ENCODE measurements at places on chromosomes 6 and 20.

GRCh38 chr20:33004141-33004751 lies at the start of gene SUN5:
TSS of gene SUN5 (minus strand) at chr20:33004433. CDS start at chr20:33004340, 93 bp downstream.
- DNase-seq = no peak

GRCh38 chr6:15290962-15291704 lies 45.3 kb downstream of the JARID2 start:
- DNase-seq = no peak

DNA sequence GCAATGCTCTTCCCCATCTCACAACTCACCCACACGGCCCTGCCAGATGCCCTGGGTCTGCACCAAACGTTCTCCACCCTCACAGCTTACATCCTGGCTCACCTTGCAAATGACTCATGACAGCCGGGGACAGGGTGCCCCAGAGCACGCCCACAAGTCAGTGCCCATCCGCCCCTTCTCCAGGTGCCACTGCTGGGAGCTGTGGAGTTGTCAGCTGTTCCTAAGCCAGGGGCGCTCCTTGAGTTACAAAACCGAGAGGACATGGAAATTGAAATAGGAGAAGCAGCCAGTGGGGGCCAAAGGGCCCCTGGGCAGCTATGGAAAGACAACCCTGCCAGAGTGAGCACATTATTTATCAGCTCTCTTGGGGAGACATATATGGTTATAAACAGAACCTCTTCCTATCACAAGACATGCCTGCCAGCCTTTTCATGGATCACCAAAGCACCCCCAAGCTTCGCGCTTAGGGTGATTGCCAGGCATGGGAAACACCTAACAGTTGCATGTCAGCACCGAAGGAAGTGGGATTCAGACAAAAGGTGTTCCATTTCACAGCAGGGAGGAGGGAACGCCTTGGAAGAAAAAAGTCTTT lies 236.8 kb downstream of the LY86 start:
- no peak for DNase-seq

- no peak for DNase-seq
Measured at GRCh38 chr6:163702736-163703135, 288.2 kb downstream of the QKI start.

DNA sequence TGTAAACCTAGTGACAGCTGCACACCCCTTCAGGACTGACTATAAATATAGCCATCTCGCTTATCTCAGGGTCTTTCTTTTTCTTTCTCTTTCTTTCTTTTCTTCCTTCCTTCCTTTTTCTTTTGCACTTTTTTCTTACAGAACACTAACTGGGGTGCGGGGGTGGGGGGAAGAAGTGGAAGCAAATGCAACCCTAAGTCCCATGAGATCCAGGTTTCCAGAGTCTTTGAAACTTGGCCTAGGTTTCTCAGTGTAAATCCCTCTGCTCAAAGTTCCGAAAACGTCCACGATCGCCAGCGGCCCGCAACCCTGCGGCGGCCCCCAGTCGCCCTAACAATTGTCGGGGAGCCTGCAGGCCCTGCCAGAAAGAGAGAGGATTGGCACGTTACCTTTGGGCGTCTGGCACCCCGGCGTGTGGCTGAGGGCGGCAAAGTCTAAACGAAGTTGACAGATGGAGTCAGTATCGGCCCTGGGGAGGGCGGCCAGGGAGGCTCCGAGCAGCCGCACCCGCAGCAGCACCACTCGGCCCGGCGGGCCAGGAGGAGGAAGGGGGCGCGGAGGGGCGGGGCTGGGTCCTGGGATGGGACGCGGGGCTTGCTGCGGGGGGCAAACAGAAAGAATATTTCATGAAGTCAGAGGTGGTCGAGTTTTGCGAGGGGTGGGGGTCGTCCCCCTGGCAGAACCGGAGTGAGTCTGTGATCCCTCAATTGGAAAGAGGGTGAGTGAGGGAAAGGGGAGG lies 577 bp upstream of the FOXF2 start:
- DNase-seq = no peak

DNA sequence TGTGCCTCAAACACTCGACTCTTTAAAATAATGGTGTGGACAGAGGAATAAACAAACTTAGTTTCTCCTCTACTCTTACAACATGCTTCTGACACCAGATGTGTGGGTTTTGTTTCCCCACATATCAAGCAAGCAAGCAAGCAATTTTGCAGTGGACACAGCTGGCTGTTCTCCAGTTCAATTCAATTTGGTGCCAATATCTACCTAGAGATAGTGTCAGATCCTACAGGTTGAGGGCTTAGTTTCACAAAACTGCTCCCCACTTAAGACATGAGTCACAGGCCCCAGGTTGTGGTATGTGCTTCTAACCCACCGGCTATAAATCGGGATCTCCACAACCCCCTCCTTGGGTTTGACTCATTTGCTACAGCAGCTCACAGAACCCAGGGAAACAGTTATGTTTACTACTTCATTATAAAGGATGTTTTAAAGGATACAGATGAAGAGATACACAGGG lies 131.4 kb upstream of the TRAF3IP2 start:
- no peak for DNase-seq

GRCh38 chr20:53984356-53985149 lies 85.8 kb downstream of the BCAS1 start:
- DNase-seq = peak; percentile 95

GRCh38 chr20:22453244-22454080 lies 130.9 kb downstream of the FOXA2 start:
- DNase-seq = no peak

DNA sequence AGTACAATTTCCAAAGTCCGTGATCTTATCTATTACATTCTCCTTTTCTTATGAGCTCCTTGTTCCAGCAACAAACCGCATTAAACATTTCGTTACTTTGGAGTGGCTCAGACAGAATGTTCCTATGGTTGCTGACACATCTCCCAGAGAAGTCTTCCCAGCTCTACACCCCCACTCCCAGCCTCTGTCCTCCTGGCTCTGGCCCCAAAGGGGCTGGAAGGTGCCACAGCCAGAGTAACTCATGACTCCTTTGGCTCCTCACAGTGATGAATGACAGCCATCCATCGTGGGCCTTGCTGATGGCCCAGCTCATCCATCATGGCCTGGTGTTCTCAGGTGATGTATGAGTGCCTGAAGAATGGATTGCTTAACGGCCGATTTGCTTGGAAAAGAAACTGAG lies 203.0 kb downstream of the DHX35 start:
- no peak for DNase-seq

DNA sequence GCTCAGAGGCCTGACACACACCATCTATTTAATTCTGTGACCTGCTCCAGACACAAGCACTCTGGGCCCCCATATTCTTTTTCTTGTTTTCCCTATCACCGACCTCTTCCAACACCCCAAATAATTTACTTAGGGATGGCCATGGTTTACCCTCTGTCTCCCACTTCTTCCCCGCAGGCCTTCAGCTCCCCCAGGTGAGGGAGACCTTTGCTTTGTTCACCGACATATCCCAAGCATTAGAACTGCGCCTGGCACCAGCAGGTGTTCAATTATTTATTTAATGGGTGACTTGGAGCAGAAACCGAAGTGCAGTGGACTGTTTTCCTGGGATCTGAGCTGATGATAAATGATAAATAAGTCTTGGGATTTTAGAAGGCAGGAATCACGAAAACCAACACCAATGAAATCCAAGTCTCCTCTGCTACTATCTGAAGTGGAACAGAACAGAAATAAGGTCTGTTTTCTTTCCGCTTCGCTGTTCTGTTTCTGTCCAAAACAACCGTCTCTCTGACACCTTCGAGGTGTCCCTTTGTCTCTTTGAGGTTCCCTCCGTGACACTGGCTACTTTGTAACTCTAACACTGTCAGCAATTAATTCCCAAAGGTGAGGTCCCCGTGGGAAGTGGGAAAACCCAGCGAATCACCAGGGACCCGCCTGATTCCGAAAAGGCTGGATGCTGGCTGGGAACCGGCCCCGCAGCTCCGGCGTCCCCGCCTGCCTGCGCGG lies 1.1 kb upstream of the RIN2 start:
- no peak for DNase-seq

DNA sequence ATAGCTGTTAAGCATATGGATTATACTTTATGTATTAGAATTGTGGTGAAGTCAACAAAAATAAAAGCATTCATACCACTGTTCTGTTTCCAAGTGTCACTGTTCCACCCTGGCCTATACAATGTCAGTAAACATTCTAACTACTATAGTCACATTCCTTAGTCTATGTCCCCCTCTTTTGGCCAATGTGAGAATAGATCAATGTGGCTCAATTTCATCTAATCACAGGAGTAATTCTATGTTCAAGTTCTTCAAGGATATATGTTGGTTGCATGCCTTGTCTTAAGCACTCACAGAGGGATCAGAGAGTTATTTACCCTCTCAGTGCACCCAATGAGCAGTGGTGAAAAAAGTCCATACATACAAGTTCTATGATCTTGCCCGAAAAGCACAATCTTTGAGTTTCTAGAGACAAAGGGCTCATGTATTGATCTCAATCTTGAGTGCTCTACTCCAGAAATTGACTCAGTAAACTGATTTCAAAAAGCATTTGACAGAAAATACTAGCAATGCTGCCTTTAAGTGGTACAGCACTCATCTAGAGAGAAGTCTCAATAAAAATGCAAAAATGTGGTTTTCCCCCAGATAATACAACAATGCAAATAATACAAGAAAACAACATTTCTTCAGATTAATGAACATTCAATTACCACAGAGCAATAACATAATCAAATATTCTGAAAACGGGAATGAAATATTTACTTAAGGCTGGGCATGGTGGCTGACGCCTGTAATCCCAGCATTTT lies 16.5 kb downstream of the SMLR1 start:
- DNase-seq = peak; percentile 66

GRCh38 chr20:31785089-31785488 lies 34.1 kb upstream of the MYLK2 start:
- DNase-seq = no peak

DNA sequence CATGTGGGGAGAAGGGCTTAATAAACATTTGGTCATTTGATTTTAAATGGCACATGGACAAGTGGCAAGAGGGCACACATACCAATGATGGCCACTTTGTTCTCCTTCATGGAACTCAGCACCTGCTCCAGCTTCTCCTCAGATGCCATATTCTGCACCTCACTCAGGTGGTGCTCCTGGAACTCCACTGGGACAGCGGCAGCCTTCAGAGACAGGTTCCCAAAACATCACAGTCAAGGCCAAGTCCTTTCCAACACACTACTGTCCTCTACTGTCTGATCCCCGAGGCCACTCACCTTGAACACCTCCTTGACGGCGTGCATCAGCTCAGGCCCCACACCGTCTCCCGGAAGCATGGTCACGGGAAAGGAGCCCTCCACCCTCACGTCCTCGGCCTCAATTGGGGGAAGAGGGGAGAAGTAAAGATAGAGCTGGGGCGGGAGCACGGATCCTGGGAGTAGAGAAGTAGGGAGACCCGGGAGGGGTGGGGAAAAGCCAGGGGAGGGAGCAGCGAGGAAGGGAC lies 591 bp downstream of the IDH3B start:
- no peak for DNase-seq

GRCh38 chr20:6613280-6613861 lies 154.1 kb upstream of the BMP2 start:
- DNase-seq = no peak

GRCh38 chr6:39184906-39185580 lies 44.2 kb downstream of the KCNK5 start:
- DNase-seq = no peak

- DNase-seq = no peak
Measured at GRCh38 chr6:149907317-149907716, 9.4 kb upstream of the RAET1E start.

DNA sequence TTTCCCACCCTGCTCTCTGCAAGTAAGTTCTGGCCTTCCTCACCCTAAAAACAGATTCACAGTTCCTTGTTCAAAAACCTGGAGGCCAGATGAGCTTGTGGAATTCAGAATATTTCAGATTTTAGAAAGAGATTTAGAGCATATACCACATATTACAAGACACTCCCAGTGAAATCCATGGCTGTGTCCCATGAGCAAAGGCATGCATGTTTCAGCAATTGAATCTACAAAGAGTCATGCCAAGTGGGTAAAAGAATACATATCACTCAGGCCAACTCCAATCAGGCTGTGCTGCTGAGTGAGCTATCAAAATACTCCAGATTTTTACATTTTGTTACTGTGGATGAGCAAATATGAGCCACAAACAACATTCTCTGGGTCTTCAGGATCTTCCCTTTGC lies 10.2 kb upstream of the NEDD9 start:
- peak; percentile 89 for DNase-seq

DNA sequence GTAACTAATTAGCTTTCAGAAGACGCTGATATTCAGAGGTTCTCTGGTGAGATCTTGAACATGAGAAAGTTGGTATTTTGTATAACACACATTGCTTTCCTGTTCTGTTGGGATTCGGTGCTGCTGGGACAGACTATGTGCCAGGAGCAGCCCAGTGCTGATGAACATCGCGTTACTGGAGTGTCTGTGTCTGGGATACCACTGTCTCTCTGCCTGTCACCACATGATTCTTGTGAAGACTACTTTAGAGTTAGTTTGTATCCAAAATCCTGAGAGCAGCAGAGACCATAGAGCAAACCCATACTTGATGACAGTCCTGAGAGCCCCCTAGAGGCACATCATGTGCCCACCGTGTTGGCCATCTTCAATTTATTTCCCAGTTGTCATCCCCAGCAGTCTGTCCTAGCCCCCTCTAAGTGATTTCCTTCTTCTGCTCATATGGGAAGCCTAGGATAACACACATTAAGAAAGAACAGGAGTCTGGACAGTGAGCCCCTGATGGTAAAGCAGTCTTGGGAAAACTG lies 41.8 kb upstream of the TINAG start:
- no peak for DNase-seq

DNA sequence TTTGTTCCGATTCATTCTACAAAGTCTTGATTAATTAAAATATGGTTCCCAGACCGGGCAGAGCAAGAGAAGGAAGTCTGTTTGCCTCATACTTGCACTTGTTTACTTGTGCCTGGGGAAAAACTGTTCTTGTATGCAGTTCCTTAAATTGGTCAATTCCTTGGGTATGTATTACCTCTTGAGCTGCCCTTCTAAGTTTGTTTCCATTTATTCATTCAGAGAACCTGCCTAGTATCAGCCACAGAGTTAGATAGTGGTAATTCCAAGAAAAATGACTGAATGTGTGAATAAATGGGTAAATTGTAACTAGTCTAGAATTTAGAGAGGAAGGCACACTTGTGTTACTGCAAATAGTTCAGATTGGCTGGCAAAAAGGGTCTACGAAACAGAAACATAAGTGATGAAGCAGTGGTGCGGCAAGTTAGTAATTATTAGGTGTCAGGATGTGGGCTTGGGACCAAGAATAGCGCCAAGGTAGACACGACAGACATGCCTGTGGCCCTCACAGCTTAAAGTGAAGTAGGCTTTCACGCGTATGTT lies 525 bp upstream of the MAK start:
- no peak for DNase-seq

GRCh38 chr6:1795910-1796309 lies 186.2 kb downstream of the FOXC1 start:
- no peak for DNase-seq

- DNase-seq = peak; percentile 91
Measured at GRCh38 chr6:80457439-80457933, 351.0 kb downstream of the BCKDHB start.

- no peak for DNase-seq
Measured at GRCh38 chr20:1632178-1632577, 12.4 kb upstream of the SIRPB1 start.

- DNase-seq = no peak
Measured at GRCh38 chr6:98678481-98678880, 155.9 kb upstream of the POU3F2 start.

Measured in skin of body (tissue), 3 donors.